ENCODE measurements at places on chromosomes 12 and 14. TPM values are rescaled to one million over a fixed set of nuclear protein-coding genes. Genes with fewer than 3 reads are reported as not detected.

Gene CFAP54
- 0.10 TPM for total RNA-seq

Gene NCAPD2
- total RNA-seq, result 13.1 TPM

GRCh38 chr14:49946320-49947141 is 53.6 kb downstream of the ARF6 start:
- no peak for DNase-seq

DNA sequence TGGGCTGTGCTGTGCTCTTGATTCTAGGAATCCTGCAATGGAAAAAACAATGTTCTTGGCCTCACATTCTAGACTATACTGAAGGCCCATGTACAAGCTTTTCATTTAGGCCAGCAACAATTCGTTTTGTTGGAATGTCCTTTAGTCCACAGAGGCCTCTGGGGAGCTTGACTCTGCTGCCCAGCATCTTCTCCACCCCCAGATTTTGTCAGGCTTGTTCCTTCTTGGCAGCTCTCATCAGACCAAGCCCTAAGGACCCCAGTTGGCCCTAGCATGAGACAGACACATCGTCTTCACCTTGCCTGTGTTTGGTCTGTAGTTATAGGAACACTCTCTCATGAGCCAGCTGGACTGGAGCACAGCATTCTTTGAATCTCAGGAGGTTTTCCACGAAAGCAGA is 300.1 kb downstream of the VRK1 start:
- no peak for DNase-seq

DNA sequence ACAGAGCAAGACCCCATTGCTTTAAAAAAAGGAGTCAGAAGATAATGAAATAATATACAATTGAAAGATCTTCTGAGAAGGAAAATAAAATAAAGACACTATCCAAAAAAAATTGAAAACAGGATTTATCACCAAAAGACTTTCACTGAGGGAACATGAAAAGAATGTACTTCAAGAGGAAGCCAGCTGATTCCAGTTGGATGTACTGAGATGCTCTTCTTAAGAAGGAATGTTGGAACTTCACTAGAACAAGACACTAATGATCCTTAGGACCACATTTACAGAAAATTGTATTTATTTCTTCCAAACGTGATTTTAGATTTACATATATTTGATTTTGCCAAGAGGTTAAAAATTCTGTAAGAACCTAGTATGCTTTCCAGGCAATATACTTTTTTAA is 65.6 kb upstream of the CNOT2 start:
- DNase-seq, result no peak

DNA sequence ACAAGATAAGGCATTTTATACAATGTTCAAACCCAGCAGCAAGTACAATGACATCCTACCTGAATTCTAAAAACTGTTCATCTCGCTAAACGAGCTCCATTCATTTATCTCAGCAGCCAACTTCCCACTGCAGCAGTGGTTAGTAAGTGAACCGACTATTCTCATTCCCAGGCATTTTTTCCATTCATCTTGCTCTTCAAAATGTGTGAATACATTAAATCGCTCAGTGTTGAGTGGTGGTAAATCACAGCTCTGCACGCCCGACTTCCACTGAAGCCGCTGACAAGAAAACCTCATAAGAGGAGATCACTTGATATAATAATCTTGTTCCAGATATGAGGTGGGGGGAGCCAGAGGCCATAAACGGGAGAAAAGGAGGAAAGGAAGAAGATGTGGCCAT is 746.2 kb upstream of the USP15 start:
- no peak for DNase-seq

GRCh38 chr12:49456131-49456679 is 82.6 kb upstream of the KCNH3 start:
- DNase-seq, result no peak

GRCh38 chr12:132660052-132660451 is 27.1 kb downstream of the POLE start:
- DNase-seq, result no peak

DNA sequence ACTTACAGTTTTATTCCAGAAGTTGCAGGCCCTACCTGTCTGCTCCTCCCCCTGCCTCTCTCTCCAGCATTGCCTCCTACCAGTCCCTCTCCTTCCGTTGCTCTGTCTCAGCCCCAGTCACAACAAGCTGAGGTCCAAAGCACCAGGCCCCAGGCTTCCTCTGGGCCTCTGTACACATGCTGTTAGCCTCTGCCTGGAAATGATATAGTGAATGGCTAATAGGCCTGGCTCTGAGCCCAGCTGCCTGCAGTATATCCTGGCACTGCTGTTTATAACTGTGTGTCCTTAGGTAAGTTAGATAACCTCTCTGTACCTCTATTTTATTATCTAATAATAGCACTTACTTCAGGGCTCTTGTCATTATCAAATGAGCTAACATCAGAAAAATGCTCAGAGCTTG is 114.9 kb upstream of the PWP1 start:
- DNase-seq, result no peak

- DNase-seq, result no peak
These were observed 79.5 kb downstream of the ETV6 start for GRCh38 chr12:11729008-11729407.
